Stimulated activated CD8-positive, alpha-beta memory T cell treated with anti-CD3 and anti-CD28 coated beads, Interleukin-4, amount 100 ng/mL, for 1 hour (primary cell): ENCODE measurements at places on chromosomes 16 and 17.

GRCh38 chr16:78962457-78962929 lies 638.0 kb downstream of the MAF start:
- DNase-seq, result no peak

DNA sequence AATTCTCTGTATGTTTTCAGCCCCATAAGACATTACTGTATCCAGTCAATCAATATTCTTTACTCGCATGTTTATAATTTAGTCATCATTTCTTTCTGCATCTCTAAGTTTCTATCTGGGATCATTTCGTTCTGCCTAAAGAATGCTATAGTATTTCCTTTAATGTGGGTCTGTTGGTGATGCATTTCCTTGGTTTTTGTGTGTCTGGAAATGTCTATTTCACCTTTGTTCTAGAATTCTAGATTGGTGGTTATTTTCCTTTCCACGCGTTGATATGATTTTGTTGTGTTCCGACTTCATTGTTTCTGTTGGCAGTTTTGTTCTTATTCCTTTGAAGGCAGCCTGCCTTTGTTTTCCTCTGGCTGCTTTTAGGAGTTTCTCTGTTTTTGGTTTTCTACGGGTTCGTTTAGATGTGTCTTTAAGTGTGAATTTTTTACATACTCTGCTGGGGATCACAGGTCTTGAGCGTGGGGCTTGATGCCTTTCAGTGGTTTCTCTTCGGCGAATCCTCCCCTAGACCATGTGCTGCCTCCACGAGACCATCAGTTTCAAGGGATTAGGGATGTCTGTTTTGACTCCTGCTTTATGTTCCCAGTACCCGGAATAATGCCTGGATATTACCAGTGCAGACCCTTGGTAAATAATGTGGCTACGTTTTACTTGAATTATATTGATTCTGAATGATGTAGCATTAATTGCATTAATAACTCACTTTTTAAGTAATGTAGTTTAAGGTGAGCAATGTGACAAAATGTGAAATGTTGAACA lies 23.5 kb downstream of the POLR3E start:
- no peak for DNase-seq

- DNase-seq, result no peak
These were observed 11.2 kb upstream of the PLEKHG4 start for GRCh38 chr16:67268136-67268579.

DNA sequence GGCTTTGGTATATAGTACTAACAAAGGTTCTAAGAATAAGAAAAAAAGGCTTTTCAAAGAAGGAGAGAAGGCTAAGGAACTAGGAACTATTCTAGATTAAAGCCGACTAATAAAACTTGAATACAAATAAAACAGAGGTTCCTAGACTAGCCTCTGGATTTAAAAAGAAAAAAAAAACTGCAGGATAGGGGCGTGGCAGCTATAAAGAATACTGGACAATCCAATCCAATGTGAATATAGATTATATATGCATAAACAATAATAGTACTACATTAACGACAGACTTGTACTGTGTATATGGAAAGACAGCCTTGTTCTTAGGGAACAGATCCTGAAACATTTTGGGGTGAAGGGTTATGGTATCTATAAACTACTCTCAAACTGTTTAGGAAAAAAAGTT lies 23.9 kb upstream of the ANKFY1 start:
- DNase-seq, result no peak

DNA sequence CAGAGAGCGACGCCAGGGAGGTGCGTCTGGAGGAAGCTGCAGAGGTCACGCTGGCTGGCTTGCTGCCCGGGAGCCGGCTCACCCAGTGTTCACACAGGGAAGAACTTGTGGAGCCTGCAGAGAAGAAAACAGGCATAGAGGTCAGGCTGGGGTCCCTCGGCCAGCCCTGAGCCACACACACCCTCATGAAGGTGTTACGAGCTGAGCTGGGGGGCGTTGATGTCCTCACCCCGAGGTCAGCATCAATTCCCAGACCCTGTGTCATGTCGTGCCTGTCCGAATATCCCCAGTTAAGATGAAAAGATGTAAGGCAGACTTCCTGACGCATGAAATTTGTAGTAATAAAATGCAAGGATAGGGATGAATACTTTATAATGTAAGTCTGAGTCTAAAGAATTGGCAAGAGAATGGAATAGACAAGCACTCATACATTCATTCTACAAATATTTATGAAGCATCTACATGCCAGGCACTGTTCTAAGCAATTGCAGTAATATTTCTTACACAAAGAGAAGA lies 77.1 kb downstream of the USP31 start:
- no peak for DNase-seq

DNA sequence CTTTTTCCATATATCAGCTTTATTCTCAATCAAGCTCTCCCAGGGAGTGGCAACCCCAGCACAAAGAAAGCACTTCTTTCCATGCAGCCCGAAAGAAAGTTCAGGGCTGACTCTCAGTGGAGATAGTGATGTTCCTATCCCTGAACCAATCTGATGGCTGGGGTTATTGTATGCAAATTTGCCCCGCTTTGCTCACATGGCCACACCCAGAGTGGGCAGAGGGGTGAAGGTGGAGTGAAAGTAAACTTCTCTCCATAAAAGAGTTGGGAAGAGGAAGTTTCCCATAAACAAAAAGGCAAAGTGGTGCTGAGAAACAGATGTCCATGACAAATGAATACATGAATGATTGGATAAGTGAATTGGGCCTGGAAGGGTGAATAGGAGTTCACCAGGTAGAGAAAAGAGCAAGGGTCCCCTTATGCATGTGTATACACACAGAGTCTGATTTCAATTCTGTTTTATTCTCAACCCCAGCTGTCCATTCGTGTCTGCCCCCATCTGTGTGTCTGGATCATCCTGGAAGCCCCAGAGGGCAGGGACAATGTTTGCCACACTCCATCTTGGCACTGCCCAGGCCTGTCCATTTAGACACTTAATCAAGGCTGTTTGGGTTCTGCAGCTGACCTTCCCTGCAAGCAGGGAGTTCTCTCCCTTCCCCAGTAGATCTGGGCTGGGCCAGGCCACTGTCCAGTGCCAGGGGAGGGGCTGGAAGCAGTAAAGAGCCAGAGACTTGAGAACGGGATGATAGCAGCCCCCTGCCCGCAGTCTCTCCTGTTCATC lies 14.1 kb upstream of the NGFR start:
- DNase-seq, result no peak

GRCh38 chr17:6286233-6286632 lies 148.7 kb downstream of the AIPL1 start:
- no peak for DNase-seq

DNA sequence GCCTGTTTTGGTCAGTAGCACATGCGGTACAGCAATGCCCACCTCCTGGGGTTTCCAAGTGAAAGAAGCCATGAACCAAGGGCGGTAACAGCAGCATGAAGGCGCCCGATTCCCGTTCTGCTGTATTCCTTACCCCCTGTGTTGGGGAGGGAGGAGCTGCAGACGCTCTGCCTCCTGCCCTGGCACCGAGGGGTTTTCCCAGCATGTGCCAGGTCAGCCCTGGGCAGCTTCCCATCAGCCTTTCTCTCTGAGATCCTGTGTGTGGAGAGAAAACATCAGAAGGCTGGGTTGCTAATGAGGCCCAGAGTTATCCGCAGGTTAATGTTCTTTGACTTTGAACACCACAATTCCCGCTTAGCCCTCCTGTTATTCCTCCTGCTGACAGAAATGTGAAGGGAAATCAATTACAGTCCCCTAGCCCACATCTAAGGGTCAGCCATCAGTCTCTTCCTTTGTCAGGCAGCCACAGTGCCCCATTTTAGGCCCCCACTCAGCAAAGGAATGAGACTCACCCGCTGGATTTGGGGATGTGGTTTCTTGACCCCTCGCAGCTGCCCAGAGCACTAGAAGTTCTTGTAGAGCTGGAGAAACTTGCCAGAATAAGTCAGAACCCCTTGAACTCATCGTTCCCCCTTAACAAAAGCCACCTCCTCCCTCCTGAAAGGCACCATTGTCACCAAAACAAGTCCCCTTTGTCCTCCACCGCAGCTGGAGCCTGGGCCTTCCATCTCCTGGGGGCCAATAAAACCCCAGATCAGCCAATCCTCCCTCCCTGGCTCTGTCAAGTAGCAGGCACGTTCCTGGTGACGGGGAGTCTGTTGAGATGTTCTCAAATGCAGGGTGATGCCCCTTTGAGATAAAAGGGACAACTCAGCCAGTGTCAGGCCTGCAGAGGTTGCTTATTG lies 168.5 kb downstream of the KATNIP start:
- no peak for DNase-seq

GRCh38 chr17:81206166-81206565 lies 16.6 kb downstream of the CEP131 start:
- no peak for DNase-seq

- DNase-seq, result no peak
These were observed 15.9 kb upstream of the ATP6V0C start for GRCh38 chr16:2497695-2498484.

DNA sequence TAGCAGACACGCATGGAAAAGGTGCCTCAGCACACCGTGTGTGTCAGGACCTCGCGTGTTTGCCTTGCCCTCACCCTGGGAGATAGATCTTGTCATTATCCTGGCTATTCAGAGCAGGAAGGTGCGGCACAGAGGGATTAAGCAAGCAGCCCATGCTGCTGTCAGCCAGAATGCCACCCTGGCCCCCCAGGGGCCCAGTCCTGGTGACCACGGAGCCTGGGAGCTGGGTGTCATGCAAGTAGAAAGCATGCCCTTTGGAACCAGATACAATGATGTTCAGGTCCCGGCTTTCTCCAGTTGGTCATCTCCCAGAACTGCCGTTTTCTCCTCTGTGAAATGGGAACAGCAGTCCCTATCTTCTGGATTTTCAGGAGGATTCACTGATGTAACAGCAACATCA lies 29.9 kb downstream of the CACNG4 start:
- no peak for DNase-seq

GRCh38 chr16:49640581-49640980 lies 215.3 kb downstream of the ZNF423 start:
- no peak for DNase-seq

- no peak for DNase-seq
These were observed 1.1 kb downstream of the CCL3 start for GRCh38 chr17:36088670-36089338.

DNA sequence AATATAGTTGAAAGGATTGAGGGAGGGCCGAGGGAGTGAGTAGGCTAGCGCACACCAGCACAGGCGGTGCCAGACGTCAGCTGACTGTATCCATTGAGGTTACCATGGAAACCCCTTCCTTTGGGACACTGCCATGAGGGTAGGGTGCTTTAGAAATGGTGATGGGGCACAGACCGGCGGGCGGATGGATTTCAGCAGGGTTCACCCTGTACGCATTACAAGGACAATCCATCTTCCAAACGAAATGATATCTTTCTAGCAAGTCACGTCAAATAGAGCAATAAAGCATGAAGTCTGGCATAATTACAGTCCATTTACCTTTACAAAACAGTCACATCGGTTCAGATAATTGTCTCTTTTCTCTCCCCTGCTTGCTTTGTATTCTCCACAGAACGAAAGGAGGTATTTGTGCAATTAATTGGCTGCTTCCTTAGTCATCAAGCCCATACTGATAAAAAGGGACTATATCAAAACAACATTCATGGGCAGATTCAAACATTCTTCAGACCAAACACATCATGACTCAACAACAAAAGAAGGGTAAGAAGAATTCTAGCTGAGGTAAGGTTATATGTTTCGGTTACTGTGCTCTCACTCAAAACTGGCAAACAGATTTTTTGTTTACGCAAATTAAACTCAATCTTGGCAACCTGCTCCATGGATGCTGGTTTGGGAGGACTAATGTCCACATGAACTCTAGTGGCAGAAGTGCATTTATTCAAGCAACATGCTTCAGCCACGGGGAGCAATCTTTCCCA lies 140.6 kb downstream of the CDK5R1 start:
- DNase-seq, result no peak

DNA sequence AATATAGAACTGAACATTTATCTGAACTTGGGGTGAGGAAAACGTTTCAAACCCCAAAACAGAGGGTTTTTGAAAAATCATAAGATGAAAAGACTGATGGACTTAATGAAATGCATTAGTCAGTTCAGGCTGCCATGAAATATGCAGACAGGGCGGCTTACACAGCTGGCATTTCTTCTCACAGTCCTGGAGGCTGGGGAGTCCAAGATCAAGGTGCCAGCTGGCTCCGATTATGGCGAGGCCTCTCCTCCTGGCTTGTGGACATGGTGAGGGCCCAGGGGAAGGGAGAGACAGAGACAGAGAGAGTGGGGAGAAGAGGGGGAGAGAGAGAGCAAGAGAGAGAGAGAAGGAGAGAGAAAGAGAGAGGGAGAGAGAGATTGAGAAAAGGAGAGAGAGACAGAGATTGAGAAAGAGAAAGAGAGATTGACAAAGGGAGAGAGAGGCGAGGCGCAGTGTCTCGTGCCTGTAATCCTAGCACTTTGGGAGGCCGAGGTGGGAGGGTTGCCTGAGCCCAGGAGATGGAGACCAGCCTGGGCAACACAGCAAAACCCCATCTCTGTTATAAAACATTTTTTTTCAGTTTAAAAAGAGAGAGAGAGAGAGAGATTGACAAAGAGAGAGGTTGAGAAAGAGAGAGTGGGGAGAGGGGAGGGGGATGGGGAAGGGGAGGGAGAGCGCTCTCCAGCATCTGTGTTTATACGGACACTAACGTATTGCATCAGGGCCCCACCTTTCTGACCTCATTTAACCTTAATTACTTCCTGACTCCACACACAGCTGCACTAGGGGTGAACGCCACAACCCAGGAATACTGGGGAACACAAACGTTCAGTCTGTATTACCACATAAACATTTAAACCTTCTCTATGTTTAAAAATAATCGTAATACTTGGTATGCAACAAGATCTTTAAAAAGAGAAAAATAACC lies 24.6 kb upstream of the RPH3AL start:
- DNase-seq, result no peak

DNA sequence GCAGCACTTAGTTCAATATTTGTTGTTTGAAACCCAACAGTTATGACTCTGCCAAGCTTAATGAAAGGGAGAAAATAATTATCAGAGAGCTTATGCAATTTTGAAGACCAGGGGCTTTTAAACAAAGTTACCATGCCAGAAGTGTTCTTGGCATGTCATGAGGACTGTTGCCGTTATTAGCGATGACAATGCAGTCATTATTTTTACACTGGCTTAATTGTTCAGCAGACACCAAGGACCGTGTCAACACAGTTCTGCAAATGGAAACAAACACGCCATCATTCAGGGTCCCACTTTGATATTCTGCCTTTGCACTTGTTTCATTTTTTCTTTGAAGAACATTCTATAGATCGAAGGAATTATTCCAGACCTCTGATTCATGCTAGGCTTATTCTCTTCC lies 518.5 kb downstream of the CDH13 start:
- no peak for DNase-seq
